ENCODE measurements at places on chromosomes 6 and 20.

- no peak for DNase-seq
These were observed 34.6 kb upstream of the TAGAP start for GRCh38 chr6:159079367-159079766.

DNA sequence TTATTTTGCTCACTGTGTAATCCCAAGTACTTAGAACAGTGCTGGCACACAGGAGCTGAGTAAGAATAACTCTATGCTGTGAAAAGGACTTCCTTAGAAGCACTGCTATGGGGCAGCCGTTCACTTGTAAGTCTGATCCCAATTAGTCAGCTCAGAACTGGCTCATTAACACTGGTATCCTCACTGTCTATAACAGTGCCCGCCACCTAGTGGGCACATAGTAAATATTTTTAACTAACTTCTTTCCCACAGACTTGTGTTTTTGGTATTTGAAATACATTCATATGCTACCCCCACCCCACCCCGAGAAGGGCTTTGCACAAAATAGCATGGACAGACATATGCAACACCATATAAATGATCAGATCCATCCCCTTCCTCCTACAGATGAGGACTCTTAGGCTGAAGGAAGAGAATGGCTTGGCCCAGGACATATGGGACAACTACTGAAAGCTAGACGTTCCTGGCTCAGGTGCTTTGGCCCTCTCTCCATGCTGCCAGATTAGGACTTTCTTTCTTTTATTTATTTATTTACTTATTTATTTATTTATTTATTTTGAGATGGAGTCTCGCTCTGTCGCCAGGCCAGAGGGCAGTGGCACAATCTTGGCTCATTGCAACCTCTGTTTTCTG lies 47.1 kb downstream of the DST start:
- no peak for DNase-seq

GRCh38 chr6:14851281-14851680 lies 394.6 kb upstream of the JARID2 start:
- no peak for DNase-seq

GRCh38 chr6:108959972-108960582 lies 111.9 kb downstream of the ARMC2 start:
- DNase-seq: no peak

- no peak for DNase-seq
These were observed 107.3 kb downstream of the IRF4 start for GRCh38 chr6:498795-499231.

DNA sequence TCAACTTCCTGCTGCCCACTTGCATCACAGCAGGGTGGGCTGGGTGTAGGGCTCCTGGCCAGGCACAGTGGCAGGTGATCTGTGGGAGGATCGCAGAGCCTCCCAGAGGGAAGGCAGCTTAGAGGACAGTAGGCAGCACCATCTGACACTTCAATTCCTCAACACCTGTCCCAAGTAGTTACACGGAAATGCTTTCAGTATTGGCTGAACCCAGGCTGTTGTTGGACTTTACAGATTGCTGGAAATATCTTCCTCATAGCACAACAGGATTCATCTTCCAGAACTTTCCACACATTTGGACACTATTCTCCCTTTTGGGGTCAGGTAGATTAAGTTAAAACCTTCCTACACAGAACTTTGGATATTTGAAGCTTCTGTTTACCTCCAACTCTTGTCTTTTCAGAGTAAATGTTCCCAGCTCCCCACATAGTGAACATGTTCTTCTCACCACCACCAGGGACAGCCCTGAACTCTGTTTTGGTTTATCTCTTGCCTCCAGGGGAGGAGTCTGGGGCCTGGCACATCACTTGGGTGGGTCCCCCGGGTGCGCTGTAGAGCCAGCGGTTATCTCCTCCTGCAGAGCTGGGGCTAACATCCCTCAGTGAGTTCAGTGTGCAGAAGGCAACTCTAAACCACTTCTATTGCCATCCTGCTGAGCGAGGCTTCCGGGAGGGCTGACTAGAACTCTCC lies 3.5 kb upstream of the SLC22A2 start:
- no peak for DNase-seq

- DNase-seq: no peak
These were observed 98.8 kb downstream of the DTD1 start for GRCh38 chr20:18686696-18687095.

Data from stimulated activated CD8-positive, alpha-beta memory T cell treated with anti-CD3 and anti-CD28 coated beads, Interleukin-15, amount 100 ng/mL, for 24 hours (primary cell).